ENCODE measurements at places on chromosomes 7 and 10.
A peak's percentile ranks its signal among the peaks of the same experiment; 100 is the strongest.

GRCh38 chr10:20890009-20890408, 7.1 kb downstream of the NEBL start:
- no peak for DNase-seq

GRCh38 chr10:26721561-26721960, 24.1 kb downstream of the PDSS1 start:
- no peak for DNase-seq

DNA sequence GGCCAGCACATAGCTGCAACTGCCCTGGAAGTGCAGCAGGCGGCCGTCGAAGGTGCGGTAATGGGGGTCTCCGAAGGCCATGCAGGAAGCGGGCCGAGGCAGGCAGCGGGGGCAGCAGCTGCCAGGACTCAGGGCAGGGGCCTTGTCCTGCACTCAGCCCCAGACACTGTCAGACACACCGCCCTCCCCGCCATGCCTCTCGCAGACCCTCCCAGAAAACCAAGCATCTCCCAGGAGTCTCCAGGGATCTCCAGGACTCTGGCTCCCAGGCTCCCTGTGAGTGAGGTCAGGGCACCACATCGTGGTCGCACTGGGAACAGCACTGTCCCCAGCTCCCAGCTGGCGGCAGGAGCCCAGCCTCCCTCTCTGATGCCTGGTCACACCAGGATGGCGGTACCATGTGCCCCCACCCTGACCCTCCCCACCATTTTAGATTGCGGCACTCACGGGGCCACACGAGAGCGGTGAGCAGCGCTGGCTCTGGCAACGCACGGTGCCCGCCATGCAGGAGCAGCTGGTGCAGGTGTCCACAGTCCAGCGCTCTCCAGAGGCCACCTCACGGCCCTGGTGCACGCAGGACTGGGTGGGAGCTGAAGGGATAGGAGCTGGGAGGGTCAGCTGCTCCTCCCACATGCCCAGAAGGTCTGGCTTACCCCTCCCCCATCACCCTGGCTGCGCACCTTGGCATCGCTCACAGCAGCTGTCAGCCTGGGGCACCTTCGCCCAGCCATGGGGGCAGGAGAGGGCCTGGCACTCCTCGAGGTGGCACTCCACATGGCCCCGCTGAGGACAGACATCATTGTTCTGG, 17.5 kb downstream of the ATP6V1F start:
- peak; percentile 69 for DNase-seq

DNA sequence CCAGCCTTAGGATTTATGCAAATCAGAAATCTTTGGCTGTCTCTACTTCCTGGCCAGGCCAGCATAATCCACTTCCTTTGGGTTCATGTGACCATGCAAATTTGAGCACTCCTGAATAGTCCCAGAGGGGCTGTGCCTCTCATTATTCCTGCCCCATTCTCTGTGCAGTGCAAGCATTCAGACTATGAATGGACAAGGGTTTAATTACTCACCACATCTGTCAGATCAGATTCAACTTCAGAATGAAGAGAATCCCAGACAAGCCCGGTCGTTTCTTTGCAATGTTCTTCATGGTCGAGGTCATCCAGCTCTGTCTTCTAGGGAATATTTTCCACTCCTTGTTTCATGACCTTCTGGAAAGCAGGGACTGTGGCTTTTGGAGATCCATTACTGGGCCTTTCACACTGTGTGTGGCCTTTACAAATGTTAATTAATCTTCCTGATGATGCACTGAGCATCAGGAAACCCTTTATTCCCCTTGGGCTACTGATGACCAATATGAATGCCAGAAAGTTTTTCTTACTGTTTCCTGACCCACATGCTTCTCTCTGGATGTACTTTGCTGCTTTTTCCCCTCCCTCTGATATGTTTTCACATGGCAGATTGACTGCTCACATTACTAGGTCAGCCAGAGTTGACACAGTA, 217.6 kb upstream of the TCF7L2 start:
- peak; percentile 28 for DNase-seq

DNA sequence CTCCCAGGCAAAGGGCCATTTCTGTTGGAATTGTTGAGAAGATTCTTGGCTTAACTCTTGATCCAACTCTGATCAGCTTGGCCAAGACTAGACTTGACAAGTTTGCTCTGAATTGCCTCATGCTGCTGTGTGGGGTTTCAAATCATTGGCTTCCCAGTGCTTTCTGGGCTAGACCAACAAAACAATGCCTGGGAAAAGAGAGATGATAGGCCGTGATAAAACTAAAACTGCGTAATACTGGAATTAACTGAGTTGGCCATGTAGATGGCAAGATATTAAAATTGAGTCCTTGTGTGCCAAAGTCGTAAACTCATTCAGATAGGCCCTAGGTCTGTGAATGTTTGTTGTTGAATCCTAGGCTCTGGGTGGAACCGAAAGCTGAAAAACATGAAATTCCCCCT, 222.6 kb downstream of the MGMT start:
- DNase-seq, result no peak

- DNase-seq, result no peak
Measured at GRCh38 chr7:47344171-47344955, 237.5 kb downstream of the TNS3 start.

GRCh38 chr7:45703911-45704682, 129.9 kb downstream of the ADCY1 start:
- DNase-seq, result no peak

DNA sequence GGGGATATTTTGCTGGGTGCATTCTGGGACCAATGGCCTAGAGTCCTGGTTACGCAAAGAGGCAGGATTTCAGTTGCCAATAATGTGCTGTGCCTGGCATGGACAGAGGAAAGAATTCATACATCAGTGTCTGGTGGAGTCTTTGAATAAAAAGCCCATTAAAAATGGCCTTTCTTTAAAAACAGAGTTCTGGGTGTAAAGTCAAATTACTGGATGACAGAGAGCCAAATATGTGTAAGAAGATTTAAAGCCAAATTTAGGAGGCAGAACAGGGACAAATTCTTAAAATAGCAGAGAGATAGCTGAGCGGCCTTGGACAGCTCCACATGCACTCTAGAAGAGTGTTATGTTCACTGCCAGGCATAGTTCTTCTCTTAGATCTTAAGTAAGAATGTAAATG, 60.8 kb upstream of the MEOX2 start:
- no peak for DNase-seq

DNA sequence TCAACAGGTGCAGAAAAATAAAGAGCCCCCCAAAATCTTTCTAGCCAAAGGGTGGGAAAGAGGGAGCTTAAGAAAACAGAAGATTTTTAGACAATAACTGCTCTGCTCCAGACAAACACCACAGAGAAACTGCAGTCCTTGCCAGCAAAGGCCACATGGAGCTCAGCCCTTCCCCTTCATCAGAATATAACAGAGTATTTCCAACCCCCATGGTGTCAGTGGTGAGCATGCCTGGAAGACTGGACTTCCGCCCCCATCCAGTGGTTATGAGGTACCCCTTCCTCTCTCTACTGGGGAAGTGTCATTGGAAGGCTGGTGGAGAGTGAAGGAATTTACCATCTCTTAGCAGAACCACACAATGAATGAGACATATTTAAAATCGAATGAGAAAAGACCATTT, 1007.3 kb upstream of the CELF2 start:
- peak; percentile 1 for DNase-seq

- no peak for DNase-seq
Measured at GRCh38 chr7:50647286-50647980, 82.2 kb upstream of the DDC start.

- DNase-seq, result no peak
Measured at GRCh38 chr10:23114228-23114850, 19.0 kb downstream of the MSRB2 start.

GRCh38 chr7:150399421-150400007, 20.4 kb downstream of the ZNF775 start:
- DNase-seq, result no peak

GRCh38 chr7:11374629-11375028, 401.0 kb downstream of the PHF14 start:
- DNase-seq, result no peak

DNA sequence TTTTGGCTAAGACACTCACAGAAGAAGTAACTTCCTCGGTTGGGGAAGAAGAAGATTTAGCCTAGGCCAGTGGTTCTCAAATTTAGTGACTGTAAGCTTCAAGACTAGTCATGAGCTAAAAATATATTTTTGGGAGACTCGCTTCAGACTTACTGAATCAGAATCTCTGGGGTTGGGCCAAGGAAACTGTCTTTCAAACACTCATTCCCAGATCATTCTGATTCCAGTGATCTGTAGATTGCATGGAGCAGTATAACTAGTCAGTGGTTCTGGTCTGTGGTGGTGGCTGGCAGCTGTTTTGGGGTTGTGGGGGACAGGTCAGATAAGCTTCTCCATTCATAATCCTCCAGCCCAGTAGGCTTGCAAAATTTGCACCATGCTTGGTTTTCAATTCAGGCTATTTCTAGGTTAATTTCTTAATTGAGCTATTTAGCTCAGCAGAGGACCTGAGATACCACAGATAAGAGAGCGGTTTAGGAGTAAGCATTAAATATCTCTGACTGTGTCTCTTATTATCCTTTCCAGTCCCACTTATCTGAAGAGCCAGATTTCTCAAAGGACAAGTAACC, 3.8 kb upstream of the KAT6B start:
- no peak for DNase-seq

GRCh38 chr10:4024027-4024426, 239.0 kb upstream of the KLF6 start:
- DNase-seq, result no peak

- no peak for DNase-seq
Measured at GRCh38 chr10:119198438-119198837, 8.9 kb upstream of the GRK5 start.

DNA sequence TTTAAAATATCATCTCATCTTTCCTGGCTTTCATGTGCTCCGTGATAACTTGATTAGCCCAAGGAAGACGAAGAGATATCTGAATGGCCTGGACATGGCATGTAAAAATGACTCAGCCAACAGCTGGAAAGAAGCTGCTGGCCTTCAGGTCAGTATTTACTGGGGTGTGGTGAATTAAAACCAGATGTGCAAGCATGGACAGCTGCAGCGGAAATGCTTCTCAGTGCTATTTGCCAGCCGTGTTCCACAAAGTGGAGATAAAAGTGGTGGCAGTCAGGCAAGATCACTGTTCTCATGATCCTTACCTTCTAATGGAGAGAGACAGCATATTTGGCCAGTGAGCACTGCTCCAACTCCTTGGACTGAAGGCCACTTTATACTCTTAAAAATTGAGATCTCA, 203.1 kb upstream of the VSTM2A start:
- DNase-seq, result no peak

GRCh38 chr10:4693967-4694366, 132.0 kb upstream of the AKR1E2 start:
- DNase-seq, result no peak

All from NT2/D1 (cell line).